ENCODE measurements at places on chromosomes 7 and 10.

GRCh38 chr7:93980744-93981479 is 23.2 kb downstream of the BET1 start:
- no peak for DNase-seq

- DNase-seq = no peak
These were observed 14.4 kb downstream of the TAS2R41 start for GRCh38 chr7:143492043-143492471.

DNA sequence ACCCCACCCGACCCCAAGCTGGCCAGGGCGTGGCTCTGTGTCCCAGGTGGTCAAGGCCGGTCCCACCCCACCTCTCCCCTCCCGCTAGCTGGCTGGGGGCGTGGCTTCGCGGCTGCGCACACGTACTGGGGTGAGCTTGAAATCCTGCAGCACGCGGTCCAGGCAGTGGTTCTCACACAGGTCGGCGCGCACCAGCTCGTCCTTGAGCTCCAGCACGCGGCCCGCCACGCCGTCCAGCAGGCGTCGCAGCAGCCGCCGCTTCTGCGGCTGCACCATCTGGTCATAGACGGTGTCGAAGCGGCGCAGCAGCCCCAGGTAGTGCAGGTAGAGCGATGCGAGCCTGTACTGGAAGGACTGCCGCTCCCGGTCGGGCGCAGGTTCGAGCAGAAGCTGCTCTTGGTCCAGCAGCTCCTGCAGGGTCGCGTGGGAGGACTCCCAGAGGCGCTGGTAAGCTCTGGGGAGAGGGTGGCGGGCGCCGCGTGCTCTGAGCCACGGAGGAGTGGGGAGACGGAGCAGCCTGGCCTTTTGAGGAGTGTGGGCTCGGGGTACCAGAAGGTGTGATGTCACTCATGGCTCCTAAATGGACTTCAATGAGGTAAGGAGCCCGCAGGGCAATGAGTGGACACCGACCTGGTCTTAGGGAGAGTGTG is 5.8 kb downstream of the H2BK1 start:
- no peak for DNase-seq

GRCh38 chr10:68598978-68599770 is 39.0 kb downstream of the TET1 start:
- DNase-seq = peak; percentile 47

GRCh38 chr10:49830846-49831245 is 68.7 kb upstream of the OGDHL start:
- DNase-seq = no peak

DNA sequence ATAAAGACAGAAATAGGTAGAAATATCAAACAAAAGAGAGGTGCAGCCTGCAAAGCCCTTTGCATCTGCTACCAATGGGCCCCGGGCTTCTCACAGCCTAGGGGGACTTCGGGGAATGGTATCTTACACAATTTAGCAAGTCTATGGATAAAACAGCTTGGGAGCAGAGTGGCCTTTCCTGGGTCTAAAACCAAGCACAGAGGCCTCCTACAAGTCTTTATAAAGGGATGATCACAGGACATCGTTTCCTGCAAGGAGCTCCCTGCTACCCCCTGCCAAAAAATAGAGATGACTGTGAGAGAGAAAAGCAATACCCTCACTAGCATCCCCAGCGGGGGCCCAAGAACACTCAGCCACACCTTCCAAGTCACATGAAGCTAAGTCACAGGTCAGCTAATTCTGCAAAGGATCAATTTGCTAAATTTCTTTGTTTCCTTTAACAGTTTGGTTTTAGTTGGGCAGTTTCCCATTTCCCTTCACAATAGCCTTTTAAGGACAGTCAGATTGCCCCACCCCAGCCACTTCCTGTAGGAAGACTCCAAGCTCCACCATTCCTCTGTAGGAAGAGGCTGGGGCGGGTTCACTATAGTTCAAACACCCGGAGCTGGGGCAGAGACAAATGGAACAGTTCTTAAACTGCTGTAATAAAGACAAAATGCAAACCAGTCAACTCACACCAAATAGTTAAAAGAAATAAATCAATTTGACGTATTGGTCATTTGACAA is 105.5 kb downstream of the SLIT1 start:
- DNase-seq = no peak

GRCh38 chr10:4947039-4947634 is 16.1 kb upstream of the AKR1C1 start:
- no peak for DNase-seq

- no peak for DNase-seq
These were observed 125.1 kb downstream of the ZMIZ1 start for GRCh38 chr10:79193694-79194382.

DNA sequence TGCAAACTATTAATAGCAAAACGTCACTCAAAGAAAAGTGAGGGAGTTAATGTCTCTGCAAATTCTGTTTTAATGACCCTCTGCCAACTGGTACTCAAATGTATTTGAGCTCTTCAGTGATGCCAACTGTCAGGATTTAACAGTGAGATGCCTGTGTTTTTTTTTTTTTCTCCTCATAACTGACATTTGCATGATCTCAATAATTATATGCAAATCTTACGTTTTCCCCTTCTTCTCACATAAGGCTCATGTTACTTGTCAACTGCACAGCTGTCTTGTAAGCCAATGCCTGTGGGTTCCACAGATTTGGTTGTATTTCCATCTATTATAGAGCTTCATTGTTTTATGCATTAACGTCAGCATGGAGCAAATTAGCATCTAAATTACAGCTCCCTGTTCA is 38.2 kb downstream of the PPP1R3A start:
- DNase-seq = no peak

Measured in RWPE2 (cell line).